ENCODE measurements at places on chromosomes 3 and 15. TPM values are rescaled to one million over a fixed set of nuclear protein-coding genes. Genes with fewer than 3 reads are reported as not detected.

The C3orf62 gene
- 1.0 TPM for polyA plus RNA-seq

The CLDN16 gene
- polyA plus RNA-seq, result not detected

The CD86 gene
- polyA plus RNA-seq, result 18.0 TPM

The GOLGA8S gene
- not detected for polyA plus RNA-seq

The GABRR3 gene
- polyA plus RNA-seq, result not detected

The TMOD2 gene
- polyA plus RNA-seq, result 1.4 TPM

The MKRN2OS gene
- not detected for polyA plus RNA-seq

The MYZAP gene
- polyA plus RNA-seq, result 11.4 TPM

The FBXO40 gene
- polyA plus RNA-seq, result 0.04 TPM

The SNX22 gene
- polyA plus RNA-seq, result 59.9 TPM

The ATP8B4 gene
- not detected for polyA plus RNA-seq

The FOXL2 gene
- not detected for polyA plus RNA-seq

The ISY1 gene
- polyA plus RNA-seq, result 86.3 TPM

The ITPKA gene
- not detected for polyA plus RNA-seq

The GOLGA8T gene
- polyA plus RNA-seq, result not detected

The SERPINI1 gene
- 49.3 TPM for polyA plus RNA-seq

The CPNE4 gene
- polyA plus RNA-seq, result not detected

The GNAT1 gene
- polyA plus RNA-seq, result not detected

The ABHD6 gene
- 10.8 TPM for polyA plus RNA-seq

The TGM4 gene
- 0.23 TPM for polyA plus RNA-seq

The LRRIQ4 gene
- polyA plus RNA-seq, result not detected

The PRR20G gene
- not detected for polyA plus RNA-seq

The LTF gene
- not detected for polyA plus RNA-seq

The HTR3E gene
- polyA plus RNA-seq, result not detected

The GJD2 gene
- not detected for polyA plus RNA-seq

Measured in naive B cell (primary cell).